ENCODE measurements at places on chromosomes 12 and 14. TPM values are rescaled to one million over a fixed set of nuclear protein-coding genes. Genes with fewer than 3 reads are reported as not detected.

Gene TAS2R43
- 11.5 TPM for total RNA-seq

Gene GPRC5D
- not detected for total RNA-seq

Gene BEST3
- 45.4 TPM for total RNA-seq

Gene INHBE
- total RNA-seq = 1.0 TPM

Gene DDN
- 18.8 TPM for total RNA-seq
